Lung microvascular endothelial cell (primary cell): ENCODE measurements at places on chromosomes 5 and 9. TPM values are rescaled to one million over a fixed set of nuclear protein-coding genes. Genes with fewer than 3 reads are reported as not detected.

The DIRAS2 gene
- 0.22 and 0.40 TPM in 2 replicates for total RNA-seq

The LSM11 gene
- total RNA-seq = 5.0 and 5.4 TPM in 2 replicates

GRCh38 chr5:153793699-153794098 lies 245.0 kb downstream of the FAM114A2 start:
- DNase-seq = peak; percentile 28

GRCh38 chr5:42943931-42944631 lies 96.0 kb downstream of the ANXA2R start:
- DNase-seq = peak; percentile 11

GRCh38 chr5:167753725-167754490 lies 537.5 kb upstream of the WWC1 start:
- no peak for DNase-seq

GRCh38 chr5:2866662-2867372 lies 115.3 kb upstream of the IRX2 start:
- no peak for DNase-seq
